Naive thymus-derived CD8-positive, alpha-beta T cell (primary cell): ENCODE measurements at places on chromosomes 12 and 14. TPM values are rescaled to one million over a fixed set of nuclear protein-coding genes. Genes with fewer than 3 reads are reported as not detected.

The C12orf76 gene
- 15.6 TPM for polyA plus RNA-seq

The KRT72 gene
- polyA plus RNA-seq = 0.12 TPM

The MED13L gene
- polyA plus RNA-seq = 6.7 TPM

The FOXG1 gene
- not detected for polyA plus RNA-seq

The KRT77 gene
- not detected for polyA plus RNA-seq

The KRT5 gene
- polyA plus RNA-seq = not detected

The SRGAP1 gene
- polyA plus RNA-seq = 0.03 TPM

The MSI1 gene
- not detected for polyA plus RNA-seq

The NANOG gene
- not detected for polyA plus RNA-seq

The NR2C1 gene
- 5.9 TPM for polyA plus RNA-seq

The ZFHX2 gene
- 0.03 TPM for polyA plus RNA-seq

The KLHL33 gene
- 0.43 TPM for polyA plus RNA-seq

The SLC4A8 gene
- polyA plus RNA-seq = 0.99 TPM

The P2RX2 gene
- polyA plus RNA-seq = not detected

DNA sequence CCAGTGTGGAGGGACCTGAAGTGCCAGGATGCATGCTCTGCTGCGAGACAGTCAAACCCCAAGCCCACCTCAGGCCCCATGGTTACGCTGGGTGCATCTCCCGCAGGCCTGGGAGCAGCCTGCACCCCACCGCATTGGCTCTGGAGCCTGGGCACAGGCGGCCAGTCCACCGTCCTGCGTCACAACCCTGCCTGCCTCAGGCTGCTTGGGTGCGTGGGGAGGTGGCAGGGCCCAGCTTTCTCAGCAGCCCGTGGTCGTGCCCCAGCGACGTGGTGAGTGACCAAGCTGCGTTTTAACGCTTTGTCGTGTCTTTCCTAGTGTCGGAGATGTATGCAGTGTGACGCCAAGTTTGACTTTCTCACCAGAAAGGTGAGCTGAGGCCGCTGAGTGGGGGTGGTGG lies 10.9 kb downstream of the ZFYVE21 start:
- H3K27me3 ChIP-seq = no peaks in the 10 kb centered on the region
- no peak overlapping the region for H3K27ac ChIP-seq
- DNase-seq = no peak
- H3K36me3 ChIP-seq = peaks cover 9% of the 10 kb centered on the region
- H3K4me3 ChIP-seq = no peak overlapping the region

GRCh38 chr12:124501112-124501561 lies 66.3 kb downstream of the NCOR2 start:
- H3K27ac ChIP-seq = peak overlapping the region; percentile 42
- peaks cover 74% of the 10 kb centered on the region for H3K4me1 ChIP-seq
- DNase-seq = no peak
- H3K36me3 ChIP-seq = peaks cover 7% of the 10 kb centered on the region

DNA sequence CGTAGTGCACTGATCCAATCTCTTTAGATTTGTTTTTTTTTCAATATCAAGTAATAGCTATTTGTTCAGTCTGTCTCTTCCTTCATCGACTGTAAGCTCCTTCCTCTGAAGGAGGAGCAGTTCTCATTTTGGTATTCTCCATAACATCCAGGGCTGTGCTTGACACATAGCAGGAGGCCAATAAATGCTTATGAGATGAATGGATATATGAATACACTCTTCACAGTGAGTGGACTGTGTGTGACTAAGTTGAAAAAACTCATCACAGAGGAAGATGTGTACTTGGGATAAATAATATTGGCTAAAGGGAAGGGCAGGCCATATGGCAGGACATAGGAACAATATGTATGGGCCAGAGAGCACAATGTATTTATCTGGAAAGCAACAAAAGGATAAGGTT lies 205.3 kb upstream of the PRICKLE1 start:
- no peaks in the 10 kb centered on the region for H3K4me1 ChIP-seq
- no peaks in the 10 kb centered on the region for H3K36me3 ChIP-seq
- H3K4me3 ChIP-seq = no peak overlapping the region
- peaks cover 4% of the 10 kb centered on the region for H3K27me3 ChIP-seq
- no peak for DNase-seq

GRCh38 chr12:65784289-65785015 lies 39.8 kb upstream of the HMGA2 start:
- DNase-seq = no peak
- peaks cover 21% of the 10 kb centered on the region for H3K27me3 ChIP-seq
- H3K4me1 ChIP-seq = no peaks in the 10 kb centered on the region
- H3K27ac ChIP-seq = no peak overlapping the region
- H3K4me3 ChIP-seq = no peak overlapping the region

- DNase-seq = no peak
- peaks cover 20% of the 10 kb centered on the region for H3K36me3 ChIP-seq
- no peak overlapping the region for H3K27ac ChIP-seq
Observed at GRCh38 chr14:100503251-100503650, 84.0 kb downstream of the BEGAIN start.

- no peaks in the 10 kb centered on the region for H3K27me3 ChIP-seq
- no peak overlapping the region for H3K4me3 ChIP-seq
- H3K27ac ChIP-seq = no peak overlapping the region
- H3K4me1 ChIP-seq = no peaks in the 10 kb centered on the region
Observed at GRCh38 chr12:70826156-70826555, 94.4 kb downstream of the PTPRR start.

DNA sequence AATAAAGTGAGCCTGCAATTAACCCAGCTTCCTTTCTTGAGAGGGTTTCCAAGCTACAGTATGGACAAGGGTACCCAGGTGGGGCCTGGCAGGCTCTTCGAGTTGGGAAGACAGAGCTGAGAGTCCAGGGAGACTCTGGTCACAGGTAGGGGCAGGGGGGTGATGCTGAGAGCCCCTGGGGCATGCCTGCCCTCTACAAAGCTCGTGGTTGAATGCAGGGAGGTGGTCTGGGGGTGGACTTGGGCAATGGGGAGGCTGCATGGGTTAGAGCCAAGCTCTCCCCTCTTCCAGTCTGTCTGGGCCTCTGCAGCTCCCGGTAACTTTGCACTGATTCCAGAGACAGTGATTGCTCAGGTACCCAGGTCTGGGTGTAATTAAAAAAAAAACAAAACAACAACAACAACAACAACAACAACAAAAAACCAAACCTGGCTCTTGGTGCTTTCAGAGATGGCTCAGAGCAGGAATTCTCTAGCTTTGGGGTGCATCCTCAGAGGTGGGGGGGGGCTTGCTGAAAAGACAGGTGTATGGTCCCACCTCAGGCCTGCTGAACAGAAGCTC lies 30.8 kb upstream of the PPP2R5C start:
- peak overlapping the region; percentile 78 for H3K4me3 ChIP-seq
- peaks cover 3% of the 10 kb centered on the region for H3K27me3 ChIP-seq
- H3K36me3 ChIP-seq = no peaks in the 10 kb centered on the region
- H3K27ac ChIP-seq = peak overlapping the region; percentile 96
- DNase-seq = no peak

- peaks cover 2% of the 10 kb centered on the region for H3K4me1 ChIP-seq
- no peak for DNase-seq
- no peaks in the 10 kb centered on the region for H3K27me3 ChIP-seq
- peak overlapping the region; percentile 22 for H3K27ac ChIP-seq
- peaks cover 3% of the 10 kb centered on the region for H3K36me3 ChIP-seq
Observed at GRCh38 chr12:124953689-124954405, 35.1 kb downstream of the DHX37 start.

- no peaks in the 10 kb centered on the region for H3K27me3 ChIP-seq
- H3K4me1 ChIP-seq = no peaks in the 10 kb centered on the region
- no peaks in the 10 kb centered on the region for H3K36me3 ChIP-seq
- H3K27ac ChIP-seq = no peak overlapping the region
Observed at GRCh38 chr12:70692681-70693288, 55.6 kb upstream of the PTPRB start.

DNA sequence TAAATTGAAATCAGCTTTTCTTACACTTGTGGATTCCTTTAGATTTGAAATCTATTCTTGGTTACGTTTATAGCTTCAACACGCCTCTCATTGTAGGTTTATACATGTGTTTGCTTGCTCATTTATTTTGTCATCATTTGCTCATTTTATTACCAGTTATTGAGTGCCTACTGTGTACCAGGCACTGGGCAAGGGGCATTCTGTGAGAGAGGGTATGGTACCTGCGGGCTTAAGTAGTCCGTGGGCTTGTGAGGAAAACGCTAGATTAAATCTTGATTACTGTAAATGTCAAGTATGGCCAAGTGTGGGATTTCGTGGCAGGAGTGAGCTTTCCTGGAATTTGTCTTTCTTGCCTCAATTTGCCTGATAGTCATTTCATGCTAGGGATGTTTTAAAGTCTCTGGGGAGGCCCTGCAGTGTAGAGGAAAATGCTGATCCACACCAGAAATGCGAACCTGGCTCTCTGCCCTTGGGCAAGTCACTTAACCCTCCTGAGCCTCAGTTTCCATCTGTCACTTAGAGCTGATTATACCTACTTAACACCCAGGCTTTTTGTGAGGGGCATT lies 92.7 kb downstream of the CACNA1C start:
- peaks cover 2% of the 10 kb centered on the region for H3K27me3 ChIP-seq
- no peak for DNase-seq
- no peaks in the 10 kb centered on the region for H3K4me1 ChIP-seq
- no peaks in the 10 kb centered on the region for H3K36me3 ChIP-seq
- no peak overlapping the region for H3K27ac ChIP-seq
- H3K4me3 ChIP-seq = no peak overlapping the region

DNA sequence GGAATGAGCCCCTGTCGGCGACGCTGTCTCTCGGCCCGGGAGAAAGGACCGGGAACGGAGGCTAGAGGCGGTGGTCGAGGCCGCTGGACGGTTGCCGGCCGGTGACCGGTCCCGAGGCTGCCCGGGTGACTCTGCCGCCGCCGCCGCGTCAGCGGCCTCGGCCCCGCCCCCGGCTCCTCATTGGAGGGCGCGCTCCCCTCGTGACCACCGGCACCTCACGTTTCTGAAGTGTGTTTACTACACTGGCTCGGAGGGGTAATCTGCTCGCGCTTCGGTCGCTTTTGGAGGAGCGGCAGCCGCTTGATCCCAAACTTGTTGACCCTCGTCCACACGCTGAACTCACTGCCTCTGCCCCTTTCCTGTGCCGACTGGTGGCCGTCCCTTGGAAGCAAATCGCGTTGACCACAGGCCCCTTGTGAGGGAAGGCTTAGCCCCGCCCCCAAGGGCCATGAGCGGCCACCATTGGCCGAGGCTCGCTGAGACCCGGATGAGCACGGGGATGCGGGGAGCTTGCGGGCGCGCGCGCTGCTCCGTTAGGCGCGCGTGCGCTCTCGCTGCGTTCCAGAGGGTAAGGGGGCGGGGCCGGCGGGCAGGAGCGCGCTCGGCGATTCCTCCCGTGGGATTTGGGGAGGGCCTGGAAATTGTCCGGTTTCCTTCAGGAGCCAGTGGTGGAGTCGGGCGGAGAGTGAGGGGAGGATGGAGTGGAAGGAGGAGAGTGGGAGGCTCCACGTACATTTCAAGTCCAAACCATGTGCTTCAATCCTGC lies at the start of gene CRY1:
CRY1 (minus strand) TSS at position 133 of the 766 bp plus-strand sequence. CDS start 588 bp downstream, outside the sequence.
- peaks cover 9% of the 10 kb centered on the region for H3K27me3 ChIP-seq
- no peaks in the 10 kb centered on the region for H3K4me1 ChIP-seq
- H3K4me3 ChIP-seq = no peak within 1 kb of the TSS

GRCh38 chr14:54133896-54134295 lies 177.3 kb upstream of the BMP4 start:
- H3K27ac ChIP-seq = no peak overlapping the region
- no peak overlapping the region for H3K4me3 ChIP-seq
- DNase-seq = no peak

GRCh38 chr14:105899657-105900397 lies 373.4 kb downstream of the TMEM121 start:
- H3K4me1 ChIP-seq = peaks cover 13% of the 10 kb centered on the region
- H3K27ac ChIP-seq = no peak overlapping the region
- H3K27me3 ChIP-seq = no peaks in the 10 kb centered on the region
- no peak for DNase-seq
- no peak overlapping the region for H3K4me3 ChIP-seq
